HS-27A (cell line): ENCODE measurements at places on chromosomes 5 and 9.
A peak's percentile ranks its signal among the peaks of the same experiment; 100 is the strongest.

GRCh38 chr5:26847041-26847736, 191.2 kb downstream of the CDH9 start:
- no peak for DNase-seq

GRCh38 chr9:120904978-120905301, 21.7 kb downstream of the TRAF1 start:
- DNase-seq: no peak

DNA sequence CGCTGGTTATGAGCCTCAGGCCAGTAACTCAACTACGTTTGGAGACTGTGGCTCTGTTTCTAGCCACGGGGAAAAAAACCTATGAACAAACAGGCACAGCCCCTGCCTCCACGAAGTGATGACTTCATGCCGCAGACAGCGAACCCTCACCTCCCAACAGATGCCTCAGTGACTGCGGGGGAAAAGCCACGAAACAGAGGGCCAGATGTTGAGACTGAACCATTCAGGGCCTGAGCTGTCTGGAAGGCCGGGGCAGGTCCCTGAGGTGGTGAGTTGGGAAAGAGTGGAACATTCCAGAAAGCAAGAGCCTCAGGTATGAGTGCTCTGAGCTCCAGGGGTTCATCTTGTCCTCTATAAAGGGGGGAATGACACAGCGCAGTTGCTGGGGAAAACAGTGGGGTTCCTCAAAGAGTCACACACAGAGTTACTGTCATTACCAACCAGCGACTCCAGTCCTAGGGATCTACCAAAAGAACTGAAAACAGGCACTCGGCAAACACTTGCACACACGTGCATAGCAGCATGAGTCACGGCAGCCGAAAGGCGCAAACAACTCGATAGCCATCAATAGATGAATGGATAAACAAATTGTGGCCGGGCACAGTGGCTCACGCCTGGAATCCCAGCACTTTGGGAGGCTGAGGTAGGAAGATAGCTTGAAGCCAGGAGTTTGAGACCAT, 15.3 kb downstream of the PLPP7 start:
- DNase-seq: no peak

DNA sequence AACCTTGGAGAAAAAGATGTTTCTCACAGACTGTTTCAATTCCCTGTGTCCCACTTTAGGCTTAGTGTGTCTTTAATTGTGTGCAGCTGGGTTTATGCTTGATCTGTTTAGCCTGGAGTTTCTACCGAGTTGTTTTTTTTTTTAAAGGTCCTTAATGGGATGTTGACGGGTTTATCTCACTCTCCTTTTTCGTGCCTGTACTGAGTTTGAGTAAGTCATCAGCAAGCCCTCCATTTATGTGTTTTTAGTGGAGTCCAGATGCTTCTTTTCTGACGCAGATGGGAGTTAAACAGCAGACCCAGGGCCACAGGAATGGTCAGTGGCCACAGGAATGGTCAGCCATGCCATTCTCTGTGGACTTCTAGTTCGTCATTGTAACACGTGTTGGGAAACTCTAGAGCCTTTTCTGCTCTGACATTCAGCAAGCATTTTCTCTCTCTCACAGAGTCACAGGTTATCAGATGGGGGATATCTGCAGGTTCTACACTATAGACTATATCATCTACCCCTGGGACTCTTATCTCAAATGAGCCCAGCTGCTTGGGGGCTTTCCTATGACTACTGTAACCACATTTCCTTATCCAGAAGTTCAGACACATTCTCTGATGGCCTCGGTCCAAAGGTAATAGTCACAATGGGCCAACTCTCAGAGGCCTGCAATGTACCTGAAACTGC, 190.5 kb downstream of the TTLL11 start:
- DNase-seq: peak; percentile 77

DNA sequence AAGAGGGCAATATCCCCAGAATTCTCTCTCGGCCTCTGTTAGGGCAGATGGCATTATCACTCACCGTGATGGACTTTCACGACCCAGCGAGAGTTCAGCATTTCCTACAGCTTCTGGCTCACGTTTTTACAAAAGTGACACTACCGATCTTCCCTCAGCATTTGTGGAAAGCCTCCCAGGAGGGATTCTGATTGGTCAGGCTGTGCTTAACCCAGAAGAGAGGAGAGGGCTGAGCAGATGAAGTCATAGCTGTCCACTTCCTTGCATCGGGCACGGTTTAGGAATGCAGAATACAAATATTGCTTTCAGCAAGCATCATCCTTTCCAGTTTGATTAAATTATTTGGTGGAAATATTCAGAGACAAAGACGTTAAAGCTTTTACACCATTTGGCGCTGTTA, 277.4 kb upstream of the MSX2 start:
- no peak for DNase-seq

GRCh38 chr5:58040044-58040443, 419.8 kb downstream of the PLK2 start:
- DNase-seq: no peak

DNA sequence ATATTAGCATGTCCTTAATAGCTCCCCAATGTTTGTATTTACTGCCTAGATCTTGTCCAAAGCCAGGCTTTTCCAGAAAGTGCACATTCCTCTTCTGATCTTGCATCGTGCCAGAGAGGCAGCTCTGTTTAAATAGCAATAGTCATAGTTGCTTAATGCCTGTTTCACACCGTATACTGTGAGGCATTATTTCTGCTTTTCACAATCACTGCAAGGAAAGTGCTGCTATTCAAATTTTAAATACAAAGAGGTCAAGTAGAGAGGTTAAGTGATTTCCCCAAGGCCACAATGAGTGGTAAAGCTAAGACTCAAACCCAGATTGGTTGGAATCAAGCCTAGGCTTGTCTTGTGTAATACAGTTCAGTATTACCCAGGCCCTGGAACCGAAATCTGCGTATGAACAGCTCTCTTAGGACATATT, 153.6 kb downstream of the SNX18 start:
- DNase-seq: no peak

DNA sequence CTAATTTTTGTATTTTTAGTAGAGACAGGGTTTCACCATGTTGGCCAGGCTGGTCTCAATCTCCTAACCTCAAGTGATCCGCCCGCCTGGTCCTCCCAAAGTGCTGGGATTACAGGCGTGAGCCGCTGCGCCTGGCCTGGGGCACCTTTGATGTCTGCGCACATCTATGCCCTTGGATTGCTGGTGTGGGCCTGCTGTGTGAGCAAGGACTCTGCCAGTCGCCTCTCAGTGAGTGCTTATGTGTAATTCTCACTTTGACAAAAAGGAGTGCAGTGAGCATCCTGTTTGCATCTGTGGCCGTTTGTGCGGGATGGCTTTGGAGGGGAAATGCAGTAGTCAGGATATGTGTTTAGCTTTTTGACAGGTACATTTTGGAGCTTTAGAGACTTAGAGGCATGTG, 9.4 kb downstream of the WDR5 start:
- DNase-seq: no peak
